GM23338 (cell line): ENCODE measurements at places on chromosomes 6 and 20. TPM values are rescaled to one million over a fixed set of nuclear protein-coding genes. Genes with fewer than 3 reads are reported as not detected.

DNA sequence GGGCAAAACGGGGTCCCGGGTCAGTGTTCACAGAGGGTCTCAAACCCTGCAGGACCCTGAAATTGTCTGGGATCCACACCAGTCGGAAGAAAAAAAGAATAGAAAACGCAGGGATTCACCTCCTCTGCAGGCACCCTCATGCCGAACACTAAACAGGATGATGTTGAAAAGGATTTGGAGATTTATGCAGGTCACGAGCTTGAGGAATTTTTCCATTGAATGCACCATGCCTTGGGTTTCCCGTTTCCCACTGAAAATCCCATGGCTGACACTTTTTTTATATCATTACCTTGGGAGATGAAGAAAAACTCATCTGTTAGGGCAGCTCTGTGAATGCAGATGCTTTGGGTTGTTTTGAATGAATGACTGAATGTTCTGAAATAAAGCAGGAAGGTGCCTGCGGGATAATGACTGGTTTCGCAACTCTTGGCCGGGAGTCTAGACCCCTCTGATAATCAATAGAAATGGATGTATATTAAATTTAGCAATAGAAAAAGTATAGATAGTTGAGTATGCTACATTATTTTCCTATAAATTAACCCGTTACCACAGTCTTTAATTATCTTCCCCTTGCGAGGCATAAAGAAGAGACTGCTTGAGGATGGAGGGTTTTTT lies 147.5 kb upstream of the AFDN start:
- H3K27me3 ChIP-seq = peaks cover 19% of the 10 kb centered on the region; the same call in 1 of the 2 replicates
- H3K4me1 ChIP-seq = peaks cover 25% of the 10 kb centered on the region
- H3K27ac ChIP-seq = peak overlapping the region; percentile 10; the same call in 1 of the 2 replicates
- peak; percentile 40 for DNase-seq
- H3K36me3 ChIP-seq = no peaks in the 10 kb centered on the region
- H3K4me3 ChIP-seq = peak overlapping the region; percentile 79

- no peaks in the 10 kb centered on the region for H3K27me3 ChIP-seq
- H3K4me1 ChIP-seq = peaks cover 22% of the 10 kb centered on the region
- no peaks in the 10 kb centered on the region for H3K36me3 ChIP-seq
- H3K4me3 ChIP-seq = no peak overlapping the region
- H3K27ac ChIP-seq = no peak overlapping the region
Observed at GRCh38 chr6:47247227-47247797, 62.4 kb downstream of the TNFRSF21 start.

- no peaks in the 10 kb centered on the region for H3K27me3 ChIP-seq
- no peak for DNase-seq
- H3K27ac ChIP-seq = no peak overlapping the region
- H3K4me1 ChIP-seq = no peaks in the 10 kb centered on the region
Observed at GRCh38 chr20:60787276-60787675, 464.8 kb upstream of the CDH4 start.

DNA sequence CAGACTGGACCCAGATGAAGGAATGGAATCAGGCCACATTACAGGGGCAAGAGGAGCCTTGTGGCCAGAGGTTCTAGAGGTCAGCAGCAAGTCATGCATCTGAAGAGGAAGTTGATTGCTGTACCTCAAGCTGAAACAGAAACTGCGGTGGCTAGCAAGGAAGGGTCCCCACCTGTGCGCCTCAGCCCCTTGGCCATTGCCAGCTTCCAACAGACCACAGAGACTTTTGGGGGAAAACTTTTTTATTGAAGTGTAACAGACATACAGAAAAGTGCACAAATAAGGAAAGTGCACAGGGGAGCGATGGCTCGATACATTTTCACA lies 26.8 kb upstream of the SLC9A8 start:
- no peaks in the 10 kb centered on the region for H3K4me1 ChIP-seq
- H3K4me3 ChIP-seq = no peak overlapping the region
- H3K27me3 ChIP-seq = no peaks in the 10 kb centered on the region

DNA sequence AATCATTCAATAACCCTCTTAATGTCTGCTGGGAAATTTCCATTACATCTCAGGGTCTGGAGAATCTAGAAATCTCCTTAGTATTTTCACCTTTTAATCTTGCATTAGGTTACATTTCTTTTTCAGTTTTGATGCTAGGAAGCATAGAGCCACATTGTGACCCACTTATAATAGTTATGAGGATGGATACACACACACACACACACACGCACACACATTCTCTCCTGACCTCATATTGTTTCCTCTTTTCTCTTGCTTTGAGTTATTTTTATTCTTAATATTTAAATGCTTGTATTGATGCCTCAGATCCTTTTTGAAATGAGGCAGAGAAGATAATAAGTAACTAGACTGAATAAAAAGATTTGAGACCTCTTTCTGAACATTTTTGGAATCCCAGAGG lies 128.4 kb downstream of the KLHL32 start:
- H3K4me3 ChIP-seq = no peak overlapping the region
- peaks cover 5% of the 10 kb centered on the region; the same call in 1 of the 2 replicates for H3K4me1 ChIP-seq
- no peak for DNase-seq
- H3K27me3 ChIP-seq = no peaks in the 10 kb centered on the region

GRCh38 chr6:43836507-43837240 lies 66.7 kb downstream of the VEGFA start:
- no peaks in the 10 kb centered on the region for H3K27me3 ChIP-seq
- no peak for DNase-seq
- H3K27ac ChIP-seq = no peak overlapping the region
- H3K4me3 ChIP-seq = no peak overlapping the region
- H3K36me3 ChIP-seq = no peaks in the 10 kb centered on the region

DNA sequence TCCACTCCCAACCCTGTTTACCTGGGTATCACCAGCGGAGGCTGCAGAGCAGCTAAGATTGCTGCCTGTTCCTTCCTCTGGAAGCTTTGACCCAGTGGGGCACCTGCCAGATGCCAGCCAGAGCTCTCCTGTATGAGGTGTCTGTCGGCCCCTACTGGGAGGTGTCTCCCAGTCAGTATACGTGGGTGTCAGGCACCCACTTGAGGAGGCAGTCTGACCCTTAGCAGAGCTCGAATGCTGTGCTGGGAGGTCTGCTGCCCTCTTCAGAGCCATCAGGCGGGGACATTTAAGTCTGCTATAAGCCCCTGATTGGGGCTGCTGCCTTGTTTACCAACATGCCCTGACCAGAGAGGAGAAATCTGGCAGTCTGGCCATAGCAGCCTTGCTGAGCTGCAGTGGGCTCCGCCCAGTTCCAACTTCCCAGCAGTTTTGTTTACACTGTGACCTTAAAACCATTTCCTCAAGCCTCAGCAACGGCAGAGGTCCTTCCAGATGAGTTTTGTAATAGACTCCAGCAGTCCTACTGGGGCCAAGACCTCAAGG lies 2.8 kb downstream of the RAET1E start:
- H3K27me3 ChIP-seq = no peaks in the 10 kb centered on the region
- no peaks in the 10 kb centered on the region for H3K36me3 ChIP-seq
- H3K4me3 ChIP-seq = no peak overlapping the region
- no peak overlapping the region for H3K27ac ChIP-seq
- H3K4me1 ChIP-seq = no peaks in the 10 kb centered on the region; the same call in 1 of the 2 replicates

DNA sequence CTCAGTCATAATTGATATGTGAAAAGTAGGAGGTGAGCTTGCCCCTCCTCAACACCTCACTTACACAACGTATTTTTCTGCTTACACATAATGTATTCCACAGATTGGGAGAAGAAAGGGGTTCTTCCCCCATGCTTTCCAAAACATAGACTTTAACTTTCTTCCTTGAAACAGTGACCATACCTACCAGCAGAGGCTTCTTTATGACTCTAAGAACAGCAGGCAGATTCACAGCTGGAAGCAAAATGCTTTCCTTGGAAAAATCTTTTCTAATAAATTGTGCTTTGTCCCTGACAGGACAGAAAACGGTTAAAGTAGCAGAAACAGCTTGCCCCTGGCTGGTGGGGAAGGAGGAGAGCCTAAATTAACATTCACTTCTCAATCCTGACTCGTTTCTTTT lies 629.1 kb upstream of the IMPG1 start:
- no peak for DNase-seq
- H3K27ac ChIP-seq = no peak overlapping the region
- H3K4me3 ChIP-seq = no peak overlapping the region
- H3K4me1 ChIP-seq = no peaks in the 10 kb centered on the region; the same call in 1 of the 2 replicates

- H3K4me1 ChIP-seq = no peaks in the 10 kb centered on the region
- H3K27ac ChIP-seq = no peak overlapping the region
- H3K27me3 ChIP-seq = no peaks in the 10 kb centered on the region
- no peaks in the 10 kb centered on the region for H3K36me3 ChIP-seq
- H3K4me3 ChIP-seq = no peak overlapping the region
Observed at GRCh38 chr6:130526466-130526865, 160.6 kb downstream of the TMEM200A start.

- peaks cover 11% of the 10 kb centered on the region; the same call in 1 of the 2 replicates for H3K27me3 ChIP-seq
- H3K4me1 ChIP-seq = peaks cover 21% of the 10 kb centered on the region
- DNase-seq = peak; percentile 32
- no peaks in the 10 kb centered on the region for H3K36me3 ChIP-seq
- H3K27ac ChIP-seq = no peak overlapping the region
Observed at GRCh38 chr20:45465491-45466266, 3.9 kb upstream of the WFDC2 start.

- H3K4me1 ChIP-seq = no peaks in the 10 kb centered on the region
- DNase-seq = no peak
- no peak overlapping the region for H3K27ac ChIP-seq
- no peaks in the 10 kb centered on the region for H3K36me3 ChIP-seq
- no peak overlapping the region for H3K4me3 ChIP-seq
- no peaks in the 10 kb centered on the region for H3K27me3 ChIP-seq
Observed at GRCh38 chr6:72589096-72589495, 32.8 kb upstream of the KCNQ5 start.

GRCh38 chr20:8498571-8498970 lies 366.5 kb downstream of the PLCB1 start:
- no peak for DNase-seq
- no peaks in the 10 kb centered on the region for H3K27me3 ChIP-seq
- H3K36me3 ChIP-seq = no peaks in the 10 kb centered on the region
- no peak overlapping the region for H3K27ac ChIP-seq
- no peak overlapping the region for H3K4me3 ChIP-seq
- H3K4me1 ChIP-seq = no peaks in the 10 kb centered on the region

Gene BCKDHB
- 29.2 and 32.1 TPM in 2 replicates for total RNA-seq

Gene LY6G6D
- not detected in 2 replicates for total RNA-seq

Gene SAPCD1
- 3.9 TPM in 1 of 2 replicates, not detected in the other for total RNA-seq

Gene PTGIS
- 28.7 and 29.0 TPM in 2 replicates for total RNA-seq

Gene RNF182
- 8.1 and 9.8 TPM in 2 replicates for total RNA-seq
